ENCODE measurements at places on chromosomes 6 and 20.

- H3K27ac ChIP-seq: no peak overlapping the region
- H3K4me1 ChIP-seq: no peaks in the 10 kb centered on the region
- H3K36me3 ChIP-seq: no peaks in the 10 kb centered on the region
- no peaks in the 10 kb centered on the region for H3K27me3 ChIP-seq
Observed at GRCh38 chr6:49841424-49841823, 24.9 kb downstream of the CRISP1 start.

GRCh38 chr20:61753316-61753942 lies 312.3 kb downstream of the TAF4 start:
- no peak for DNase-seq

DNA sequence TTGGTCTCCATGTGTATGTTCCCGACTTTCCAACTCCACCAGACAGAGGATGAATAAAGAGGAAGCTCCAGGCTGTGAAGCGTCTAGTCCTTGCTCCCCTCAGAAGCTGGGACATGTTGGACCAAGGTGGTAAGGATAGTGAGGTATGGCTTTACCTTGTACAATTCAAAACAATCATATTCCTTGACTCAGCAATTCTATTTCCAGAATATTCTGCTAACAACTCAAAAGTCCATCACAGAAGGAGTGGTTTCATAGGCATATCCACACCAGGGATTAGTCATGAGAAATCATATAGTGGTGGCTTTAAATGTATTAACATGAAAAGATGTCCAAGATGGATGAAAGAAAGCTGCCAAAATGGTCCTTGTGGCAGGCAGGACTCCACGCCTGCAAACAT lies 19.8 kb downstream of the FKBP1A start:
- H3K4me3 ChIP-seq: no peak overlapping the region
- H3K27me3 ChIP-seq: no peaks in the 10 kb centered on the region
- DNase-seq: no peak

DNA sequence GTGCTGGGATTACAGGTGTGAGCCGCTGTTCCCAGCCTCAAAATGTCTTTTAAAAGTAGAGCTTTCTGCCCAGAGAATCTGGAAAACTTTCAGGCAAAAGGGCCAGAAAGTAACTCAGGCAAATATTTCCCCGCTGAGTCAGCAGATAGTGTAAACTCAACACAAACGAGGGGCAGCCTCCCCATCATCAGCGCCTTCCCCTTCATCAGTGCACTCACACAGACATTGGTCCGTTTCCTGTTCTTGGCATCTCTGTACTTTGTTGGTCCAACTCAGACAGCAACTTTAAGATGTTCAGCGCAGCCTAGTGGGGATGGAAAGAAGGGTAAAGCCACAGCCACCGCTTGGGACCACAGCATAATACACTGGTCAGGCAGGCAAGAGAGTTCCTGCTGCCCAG lies 69.5 kb downstream of the CSE1L start:
- H3K27me3 ChIP-seq: no peaks in the 10 kb centered on the region
- no peak overlapping the region for H3K4me3 ChIP-seq
- peaks cover 31% of the 10 kb centered on the region for H3K36me3 ChIP-seq

DNA sequence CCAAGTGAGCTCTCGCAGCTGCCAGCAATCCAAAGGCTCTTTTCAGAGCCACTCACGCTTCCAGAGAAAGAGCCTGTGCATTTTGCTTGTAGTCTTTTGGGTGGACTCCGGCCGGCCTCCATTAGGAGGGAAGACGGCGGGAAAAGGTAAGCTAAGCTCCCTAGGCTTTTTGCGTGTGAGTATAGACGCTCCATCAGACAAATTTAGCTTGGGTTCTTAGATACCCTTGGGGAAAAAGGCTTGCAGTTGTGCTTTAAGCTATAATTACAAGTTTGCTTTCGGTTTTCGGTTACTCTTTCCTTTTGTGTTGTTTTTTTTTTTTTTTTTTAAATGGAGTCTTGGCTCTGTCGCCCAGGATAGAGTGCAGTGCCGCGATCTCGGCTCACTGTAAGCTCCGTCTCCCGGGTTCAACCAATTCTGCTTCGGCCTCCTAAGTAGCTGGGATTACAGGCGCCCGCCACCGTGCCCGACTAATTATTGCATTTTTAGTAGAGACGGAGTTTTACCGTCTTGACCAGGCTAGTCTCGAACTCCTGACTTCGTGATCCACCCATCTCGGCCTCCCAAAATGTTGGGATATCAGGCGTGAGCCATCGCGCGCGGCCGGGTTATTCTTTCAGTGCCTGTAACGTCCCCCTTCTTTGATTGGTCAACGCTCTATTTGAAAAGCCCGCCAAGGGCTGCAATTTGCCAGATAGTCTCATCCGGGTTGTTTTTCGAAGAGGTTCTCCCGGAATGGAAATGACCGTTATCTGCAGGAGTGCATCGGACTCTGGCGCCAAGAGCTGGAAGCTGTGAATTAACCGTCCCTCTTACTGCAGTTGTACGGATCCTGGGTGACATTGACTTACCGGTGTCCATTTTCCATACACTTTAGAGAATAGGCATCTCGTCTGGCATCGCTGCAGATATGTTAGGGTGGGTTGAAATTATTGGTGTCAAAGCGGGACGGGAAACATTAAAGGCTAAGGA lies 18.1 kb downstream of the OR2B2 start:
- peaks cover 16% of the 10 kb centered on the region for H3K4me1 ChIP-seq
- DNase-seq: peak; percentile 70
- no peaks in the 10 kb centered on the region for H3K27me3 ChIP-seq

DNA sequence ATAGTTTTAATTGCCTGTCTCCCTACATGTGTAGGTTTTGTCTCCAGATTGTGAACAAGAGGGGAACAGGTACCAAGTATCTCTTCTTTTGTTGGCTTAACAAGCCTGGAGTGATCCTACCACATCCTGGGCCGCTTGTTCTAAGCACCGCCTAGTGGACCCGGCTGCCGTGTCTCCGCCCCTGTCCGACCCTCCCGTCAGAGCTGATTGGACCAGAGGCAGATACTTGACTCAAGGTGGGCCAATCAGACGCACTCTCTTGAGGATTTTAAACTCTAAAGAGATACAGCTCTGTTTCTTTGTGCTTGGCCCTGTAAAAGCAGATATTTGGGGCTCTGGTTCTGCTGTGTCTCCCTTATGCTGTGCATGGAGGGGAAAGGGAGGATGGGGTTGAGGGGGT lies 68.2 kb downstream of the PRDM1 start:
- no peak for DNase-seq
- H3K36me3 ChIP-seq: no peaks in the 10 kb centered on the region
- H3K4me1 ChIP-seq: no peaks in the 10 kb centered on the region
- no peak overlapping the region for H3K27ac ChIP-seq
- H3K4me3 ChIP-seq: no peak overlapping the region

Data from GM12878 (cell line).